ENCODE measurements at places on chromosomes 3 and 15.

- no peak for DNase-seq
These were observed 45.1 kb downstream of the HMCES start for GRCh38 chr3:129323651-129324294.

DNA sequence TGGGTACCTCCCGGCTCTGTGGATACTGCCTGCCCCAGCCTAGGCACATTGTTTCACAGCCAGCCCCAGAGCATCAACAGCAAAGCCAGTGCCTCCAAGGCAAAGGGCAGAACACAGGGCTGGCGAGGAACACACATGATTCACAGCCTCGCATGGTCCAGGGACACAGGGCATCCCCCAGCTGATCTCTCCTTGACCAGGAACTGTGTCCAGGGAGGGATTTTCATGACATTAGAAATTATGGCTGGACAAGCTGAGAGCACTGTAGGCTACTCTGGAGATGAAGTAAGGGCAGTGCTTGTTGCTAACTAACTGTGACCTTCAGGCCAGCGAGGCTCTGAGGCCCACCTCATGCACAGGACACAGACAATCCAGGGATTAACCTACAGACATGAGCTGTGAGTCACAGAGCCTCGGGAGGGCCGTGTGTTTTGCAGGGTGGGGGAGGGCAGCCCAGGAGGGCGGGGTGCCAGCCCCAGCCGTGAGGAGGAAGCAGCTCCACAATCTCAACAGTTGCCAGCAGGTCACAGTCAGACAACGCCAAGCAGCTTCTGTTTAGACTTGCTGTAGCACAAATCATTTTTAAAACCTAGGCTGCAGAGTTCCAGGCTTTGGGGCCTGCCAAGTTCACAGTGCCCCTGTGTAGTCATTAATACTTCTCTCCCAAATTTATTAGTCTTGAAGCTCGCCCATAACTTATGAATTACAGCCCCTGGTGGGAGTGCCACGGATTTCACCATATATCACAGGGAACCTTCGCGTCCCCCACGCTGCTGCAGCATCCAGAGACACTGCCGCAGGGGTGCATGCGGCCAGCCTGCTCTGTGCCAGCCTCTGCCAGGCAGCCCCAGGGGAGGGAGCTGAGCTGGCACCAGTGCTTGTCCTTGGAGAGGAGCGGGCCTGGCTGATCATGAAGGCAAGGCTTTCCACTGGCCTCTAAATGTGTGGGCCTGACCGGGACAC, 114.7 kb downstream of the ETFA start:
- no peak for DNase-seq

DNA sequence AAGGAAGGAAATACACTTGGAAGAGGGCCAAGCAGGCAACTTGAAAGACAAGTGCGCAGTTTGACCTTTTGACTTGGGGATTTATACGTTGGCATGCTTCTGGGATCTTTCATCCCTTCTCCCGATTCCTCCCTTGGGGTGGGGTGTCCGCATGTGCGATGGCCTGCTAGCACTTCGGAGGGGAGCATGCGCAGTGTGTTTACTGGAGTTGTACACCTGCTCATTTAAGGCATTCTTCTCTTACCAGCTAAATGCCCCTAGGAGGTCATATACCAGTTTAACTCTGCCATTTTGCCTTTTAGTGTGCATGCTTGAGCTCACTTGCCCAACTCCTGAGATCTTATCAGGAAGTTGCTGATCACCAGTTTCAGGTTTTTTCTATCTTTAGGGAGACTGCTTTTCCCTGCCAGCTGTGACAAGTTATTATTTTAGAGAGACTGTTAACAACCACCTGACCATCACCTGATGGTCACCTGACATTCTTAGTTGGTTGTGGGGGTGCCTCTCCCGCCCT, 63.5 kb downstream of the BFSP2 start:
- DNase-seq = no peak

DNA sequence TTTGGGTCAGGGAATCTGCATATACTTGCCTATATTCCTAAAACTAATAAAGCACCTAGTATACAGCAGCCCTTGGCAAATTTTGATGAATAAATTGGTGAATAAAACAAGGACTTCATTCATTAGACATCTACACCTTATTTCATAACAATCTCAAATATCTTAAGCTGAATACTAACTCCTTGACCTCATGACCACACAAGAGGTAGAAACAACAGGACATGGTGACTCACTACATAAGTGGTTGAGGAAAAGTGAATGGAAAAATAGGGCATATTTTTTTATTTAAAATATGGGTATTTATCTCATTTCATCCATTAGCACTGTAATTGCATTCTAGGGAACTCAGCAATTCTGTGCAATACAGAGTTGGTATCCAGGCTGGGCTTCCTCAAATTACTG, 7.8 kb upstream of the STAC start:
- DNase-seq = no peak

GRCh38 chr15:34297059-34297458, 40.5 kb downstream of the SLC12A6 start:
- no peak for DNase-seq

DNA sequence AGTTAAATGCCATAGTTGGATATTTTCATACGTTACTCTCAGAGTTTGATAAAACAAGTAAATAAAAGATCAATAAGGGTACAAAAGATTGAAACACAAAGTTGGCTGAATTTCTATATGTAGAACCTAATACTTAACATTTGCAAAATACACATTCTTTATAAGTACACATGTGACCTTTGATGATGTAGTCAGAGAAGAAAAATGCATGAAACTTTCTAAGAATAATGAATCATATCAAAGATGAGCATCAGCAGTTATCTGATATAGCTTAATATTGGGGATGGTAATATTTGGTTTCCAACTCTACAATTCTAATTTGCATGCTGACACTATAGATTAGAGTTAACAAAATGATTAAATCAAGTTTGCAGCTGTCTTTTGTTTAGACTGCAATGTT, 188.0 kb upstream of the TGFBR2 start:
- DNase-seq = no peak

GRCh38 chr15:62991698-62992097, 50.8 kb upstream of the TPM1 start:
- no peak for DNase-seq
